ENCODE measurements at places on chromosomes 16 and 17.
A peak's percentile ranks its signal among the peaks of the same experiment; 100 is the strongest.

GRCh38 chr16:22265351-22265750 lies 31.9 kb upstream of the POLR3E start:
- no peak for DNase-seq

DNA sequence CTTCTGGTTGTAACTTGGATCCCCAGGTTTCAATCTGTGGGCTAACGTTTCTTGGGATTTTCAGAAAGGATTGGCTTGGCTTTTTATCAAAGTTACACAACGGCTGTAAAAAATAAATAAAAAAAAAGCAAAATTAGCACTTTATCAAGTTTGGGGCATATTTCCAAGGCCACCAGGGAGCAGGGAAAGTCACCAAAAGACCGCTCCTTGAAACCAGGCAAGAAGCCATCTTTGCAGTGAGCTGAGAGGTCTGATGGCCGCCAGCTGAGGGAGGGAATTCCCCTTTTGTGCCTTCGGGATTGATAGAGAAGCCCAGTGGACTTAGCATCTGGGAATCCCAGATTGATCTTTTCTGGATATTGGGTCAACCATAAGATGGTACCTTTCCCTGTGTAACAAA lies 192.2 kb downstream of the WWOX start:
- DNase-seq = no peak

GRCh38 chr17:32502710-32503109 lies 15.9 kb downstream of the CDK5R1 start:
- no peak for DNase-seq

DNA sequence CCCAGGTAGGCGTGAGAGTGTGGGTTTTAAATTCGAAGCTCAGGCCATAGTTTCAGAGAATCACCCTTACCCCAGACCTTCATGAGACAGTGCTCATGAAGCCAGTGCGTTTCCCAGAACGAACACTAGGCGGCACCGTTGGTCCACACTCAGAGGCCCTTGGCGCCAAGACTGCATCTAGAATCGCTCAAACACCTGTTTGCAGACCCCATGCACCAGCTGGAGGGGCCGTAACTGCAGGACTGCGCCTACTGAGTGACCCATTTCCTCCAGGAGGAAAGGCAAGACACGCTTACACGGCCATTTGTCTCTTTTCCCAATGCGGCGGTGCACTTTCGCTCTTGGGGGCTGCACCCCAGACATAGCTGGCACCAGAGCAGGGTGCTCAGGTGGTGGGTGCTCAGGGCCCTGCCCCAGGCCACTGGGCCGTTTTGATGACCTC lies 34.0 kb downstream of the ADGRG5 start:
- peak; percentile 69 for DNase-seq

- DNase-seq = no peak
Measured at GRCh38 chr17:55490376-55490775, 20.9 kb downstream of the SMIM36 start.

- DNase-seq = no peak
Measured at GRCh38 chr16:71536752-71537499, 10.7 kb downstream of the CHST4 start.

All from CD4-positive, alpha-beta T cell (primary cell).